Activated T-helper 1 cell treated with anti-CD3 and anti-CD28 coated beads, Interleukin-12 subunit alpha, Interleukin-12 subunit beta, Interleukin-2, Interleukin-4 antibody, amounts not matched to agents 30 ng/mL and 10 ng/mL and 1 ng/mL, durations not matched to agents 14 hours and 24 hours and 36 hours (primary cell): ENCODE measurements at places on chromosomes 3 and 15.

- peaks cover 5% of the 10 kb centered on the region for H3K4me1 ChIP-seq
- H3K36me3 ChIP-seq: no peaks in the 10 kb centered on the region
- no peak overlapping the region for H3K4me3 ChIP-seq
- no peak overlapping the region for H3K27ac ChIP-seq
- no peak for DNase-seq
- H3K27me3 ChIP-seq: no peaks in the 10 kb centered on the region
These were observed 35.2 kb downstream of the NCEH1 start for GRCh38 chr3:172675441-172676193.

GRCh38 chr3:165751637-165752036 is 85.6 kb downstream of the BCHE start:
- H3K36me3 ChIP-seq: no peaks in the 10 kb centered on the region
- no peak for DNase-seq
- H3K27ac ChIP-seq: no peak overlapping the region
- no peaks in the 10 kb centered on the region for H3K4me1 ChIP-seq
- no peaks in the 10 kb centered on the region for H3K27me3 ChIP-seq

GRCh38 chr15:71385457-71385856 is 270.2 kb downstream of the THSD4 start:
- no peaks in the 10 kb centered on the region for H3K36me3 ChIP-seq
- no peaks in the 10 kb centered on the region for H3K4me1 ChIP-seq
- no peak for DNase-seq

- no peaks in the 10 kb centered on the region for H3K4me1 ChIP-seq
- H3K36me3 ChIP-seq: no peaks in the 10 kb centered on the region
- no peak overlapping the region for H3K27ac ChIP-seq
- no peak for DNase-seq
These were observed 27.9 kb upstream of the PLCH1 start for GRCh38 chr3:155772801-155773200.

DNA sequence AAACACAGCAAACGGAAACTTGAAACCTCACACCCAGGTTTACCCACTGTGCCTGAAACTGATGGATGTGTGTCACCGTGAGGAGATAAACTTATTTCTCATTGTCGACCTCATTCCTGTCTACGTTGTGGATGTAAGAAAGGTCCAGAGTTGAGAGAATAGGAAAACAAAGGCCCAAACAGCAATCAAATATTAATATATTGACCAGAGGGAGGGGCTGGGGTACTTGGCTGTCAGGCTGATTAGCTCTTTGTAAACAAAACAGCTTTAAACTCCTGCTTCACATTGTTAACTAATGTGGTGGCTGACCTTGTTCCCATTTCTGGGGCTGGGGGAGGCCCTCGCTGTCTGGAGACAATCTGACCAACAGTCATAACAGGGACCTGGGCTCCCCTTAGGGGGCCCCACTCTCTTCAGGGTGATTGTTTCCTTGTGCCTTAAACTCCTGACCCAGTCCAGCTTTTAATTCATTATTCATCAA is 937.6 kb downstream of the MCTP2 start:
- no peaks in the 10 kb centered on the region for H3K4me1 ChIP-seq
- no peak for DNase-seq
- no peaks in the 10 kb centered on the region for H3K36me3 ChIP-seq
- no peak overlapping the region for H3K27ac ChIP-seq
- H3K27me3 ChIP-seq: peaks cover 4% of the 10 kb centered on the region

- no peak for DNase-seq
- no peak overlapping the region for H3K27ac ChIP-seq
- no peaks in the 10 kb centered on the region for H3K4me1 ChIP-seq
- no peak overlapping the region for H3K4me3 ChIP-seq
- H3K36me3 ChIP-seq: no peaks in the 10 kb centered on the region
These were observed 61.8 kb upstream of the PRR20G start for GRCh38 chr3:127349501-127350171.

DNA sequence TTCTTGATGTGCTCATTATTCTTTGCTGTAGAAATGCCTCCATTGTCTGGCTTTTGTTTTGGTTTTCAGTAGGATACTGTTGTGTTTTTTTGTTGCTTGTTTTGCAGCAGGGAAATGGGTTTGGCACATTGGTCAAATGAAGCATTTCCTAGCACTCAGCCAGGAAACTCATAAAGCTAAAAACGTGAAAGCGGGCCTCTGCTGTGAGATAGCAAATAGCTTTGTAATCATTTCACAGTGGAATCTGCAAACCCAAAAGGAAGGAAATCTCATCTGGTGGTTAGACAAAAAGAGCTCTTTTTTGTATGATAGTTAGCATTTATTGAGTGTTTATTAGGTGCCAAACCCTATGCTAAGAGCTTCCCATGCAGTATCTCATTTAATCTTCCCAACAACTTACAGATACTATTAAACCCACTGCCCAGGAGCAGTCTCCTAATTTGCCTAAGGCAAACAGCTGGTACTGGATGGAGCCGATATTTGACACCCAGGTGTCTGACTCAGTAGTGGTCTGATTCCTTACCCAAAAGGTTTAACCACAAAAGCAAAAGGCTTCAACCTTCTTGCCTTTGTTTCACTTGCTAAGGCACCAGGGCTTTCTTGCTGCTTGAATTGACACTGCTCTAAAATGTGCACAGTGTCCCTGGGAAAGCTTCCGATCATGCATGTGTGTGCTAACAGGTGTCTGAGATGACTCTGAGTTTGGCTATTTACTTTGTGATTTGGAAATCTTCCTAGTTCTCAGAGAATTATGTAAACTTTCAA is 527.9 kb upstream of the MDFIC2 start:
- H3K27ac ChIP-seq: no peak overlapping the region
- H3K4me1 ChIP-seq: peaks cover 15% of the 10 kb centered on the region
- no peak for DNase-seq
- peaks cover 7% of the 10 kb centered on the region for H3K27me3 ChIP-seq
- no peaks in the 10 kb centered on the region for H3K36me3 ChIP-seq

- no peak overlapping the region for H3K4me3 ChIP-seq
- H3K36me3 ChIP-seq: no peaks in the 10 kb centered on the region
- no peaks in the 10 kb centered on the region for H3K27me3 ChIP-seq
- H3K27ac ChIP-seq: no peak overlapping the region
These were observed 5.2 kb downstream of the PRSS50 start for GRCh38 chr3:46712191-46713049.

- H3K4me3 ChIP-seq: peak overlapping the region; percentile 50
- H3K36me3 ChIP-seq: peaks cover 8% of the 10 kb centered on the region
- no peak for DNase-seq
These were observed 7.0 kb downstream of the HDGFL3 start for GRCh38 chr15:83200589-83200988.

GRCh38 chr15:94596707-94597106 is 365.3 kb downstream of the MCTP2 start:
- no peak overlapping the region for H3K4me3 ChIP-seq
- peaks cover 5% of the 10 kb centered on the region for H3K4me1 ChIP-seq
- DNase-seq: no peak
- H3K27me3 ChIP-seq: peaks cover 76% of the 10 kb centered on the region
- H3K36me3 ChIP-seq: peaks cover 5% of the 10 kb centered on the region

- no peaks in the 10 kb centered on the region for H3K36me3 ChIP-seq
- no peak overlapping the region for H3K27ac ChIP-seq
- H3K27me3 ChIP-seq: peaks cover 6% of the 10 kb centered on the region
- H3K4me3 ChIP-seq: no peak overlapping the region
- DNase-seq: no peak
These were observed 37.4 kb upstream of the MRPL3 start for GRCh38 chr3:131540143-131540542.

DNA sequence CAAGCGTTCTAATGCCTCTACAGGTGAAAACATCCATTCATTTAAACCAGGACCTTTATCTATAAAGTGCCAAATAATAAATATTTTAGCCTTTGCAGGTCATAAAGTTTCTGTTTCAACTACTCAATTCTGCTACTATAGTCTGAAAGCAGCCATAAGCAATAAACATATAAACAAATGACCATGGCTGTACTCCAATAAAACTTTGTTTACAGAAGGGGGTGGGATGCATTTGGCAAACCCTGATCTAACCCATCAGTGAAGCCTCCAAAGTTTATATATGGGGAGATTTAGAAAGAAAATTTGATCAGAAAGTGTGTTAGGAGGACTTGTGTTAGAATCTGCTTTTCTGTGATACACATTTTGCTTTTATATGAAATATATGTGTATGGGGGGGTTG is 161.3 kb downstream of the ZBTB20 start:
- H3K4me3 ChIP-seq: no peak overlapping the region
- H3K36me3 ChIP-seq: no peaks in the 10 kb centered on the region
- H3K27ac ChIP-seq: no peak overlapping the region

DNA sequence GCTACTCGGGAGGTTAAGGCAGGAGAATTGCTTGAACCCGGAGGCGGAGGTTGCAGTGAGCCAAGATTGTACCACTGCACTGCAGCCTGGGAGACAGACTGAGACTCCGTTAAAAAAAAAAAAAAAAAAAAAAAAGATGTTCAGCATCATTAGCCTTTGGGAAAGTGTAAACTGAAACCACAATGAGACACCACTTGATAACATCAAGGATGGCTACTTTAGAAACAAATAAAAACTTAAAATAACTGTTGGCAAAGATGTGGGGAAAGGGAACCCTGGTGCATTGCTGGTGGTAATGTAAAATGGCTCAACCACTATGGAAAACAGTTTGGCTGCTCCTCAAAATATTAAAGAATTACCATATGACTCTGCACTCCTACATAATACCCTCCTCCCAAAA is 1.9 kb downstream of the LEO1 start:
- DNase-seq: no peak
- H3K27me3 ChIP-seq: peaks cover 1% of the 10 kb centered on the region
- peak overlapping the region; percentile 98 for H3K4me3 ChIP-seq
- no peak overlapping the region for H3K27ac ChIP-seq
- peaks cover 23% of the 10 kb centered on the region for H3K36me3 ChIP-seq

DNA sequence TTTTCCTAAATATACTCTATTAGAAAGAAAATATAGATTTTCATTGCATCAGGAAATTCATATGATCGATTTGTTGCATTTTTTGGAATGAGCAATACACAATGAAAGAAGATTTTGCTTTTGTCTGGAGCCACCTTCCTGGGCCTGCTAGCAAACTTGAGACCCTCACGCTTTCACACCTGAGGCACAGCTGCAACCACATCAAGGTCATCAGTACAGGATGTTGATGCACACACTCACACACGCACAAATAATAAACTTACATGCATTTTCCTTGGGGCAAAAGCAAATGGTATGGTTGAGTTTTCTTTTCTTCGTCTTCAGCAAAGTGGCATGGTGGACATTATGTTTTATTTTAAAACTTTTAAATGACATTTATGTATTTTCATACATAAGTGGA is 64.8 kb upstream of the SATB1 start:
- peak; percentile 8 for DNase-seq
- no peaks in the 10 kb centered on the region for H3K27me3 ChIP-seq
- H3K4me1 ChIP-seq: peaks cover 38% of the 10 kb centered on the region

DNA sequence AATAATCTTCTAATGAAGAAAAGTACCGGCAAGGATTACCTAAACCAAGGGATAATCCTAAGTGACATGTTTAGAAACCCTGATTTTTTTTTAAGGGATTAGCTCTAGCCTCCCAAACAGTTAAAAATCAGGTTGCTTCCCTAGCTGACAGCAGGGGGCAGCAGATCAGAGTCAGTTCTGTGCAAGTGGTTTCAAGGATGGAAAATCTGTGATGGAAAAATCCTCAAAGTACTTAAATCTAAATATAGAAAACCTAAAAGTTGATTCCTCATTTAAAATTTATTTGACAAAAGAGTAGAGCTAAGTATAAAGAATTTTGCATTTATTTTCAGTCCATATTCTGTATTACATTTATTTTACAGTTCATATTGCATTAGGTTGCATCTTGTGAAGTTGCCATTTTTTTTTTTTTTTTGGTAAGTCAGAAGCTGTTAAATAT is 107.6 kb downstream of the PEX5L start:
- no peaks in the 10 kb centered on the region for H3K36me3 ChIP-seq
- H3K27ac ChIP-seq: no peak overlapping the region
- no peaks in the 10 kb centered on the region for H3K4me1 ChIP-seq
- peaks cover 13% of the 10 kb centered on the region for H3K27me3 ChIP-seq

DNA sequence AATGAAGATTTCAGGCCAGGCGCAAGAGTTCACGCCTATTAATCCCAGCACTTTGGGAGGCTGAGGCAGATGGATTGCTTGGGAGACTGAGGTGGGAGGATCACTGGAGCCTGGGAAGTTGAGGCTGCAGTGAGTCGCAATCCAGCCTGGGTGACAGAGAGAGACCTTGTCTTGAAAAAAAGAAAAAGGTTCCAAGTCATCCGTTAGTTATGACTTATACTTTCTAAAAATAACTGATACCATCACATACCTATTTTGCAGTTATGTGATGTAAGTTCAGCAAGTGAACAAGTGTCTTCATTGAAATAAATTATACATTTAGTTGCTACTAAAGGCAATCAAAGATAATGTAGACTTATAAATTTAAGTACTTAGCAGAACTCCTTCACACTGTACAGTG is 22.1 kb downstream of the CLPX start:
- no peaks in the 10 kb centered on the region for H3K27me3 ChIP-seq
- no peak overlapping the region for H3K4me3 ChIP-seq
- peaks cover 3% of the 10 kb centered on the region for H3K36me3 ChIP-seq
- no peak overlapping the region for H3K27ac ChIP-seq
- no peak for DNase-seq

- no peak overlapping the region for H3K27ac ChIP-seq
- H3K4me3 ChIP-seq: no peak overlapping the region
- no peaks in the 10 kb centered on the region for H3K4me1 ChIP-seq
- no peaks in the 10 kb centered on the region for H3K36me3 ChIP-seq
- no peak for DNase-seq
These were observed 178.5 kb downstream of the APBA2 start for GRCh38 chr15:29064290-29064689.

GRCh38 chr15:57340682-57341259 is 35.5 kb upstream of the CGNL1 start:
- no peak overlapping the region for H3K4me3 ChIP-seq
- no peaks in the 10 kb centered on the region for H3K36me3 ChIP-seq
- no peaks in the 10 kb centered on the region for H3K4me1 ChIP-seq
- no peak for DNase-seq
- peaks cover 14% of the 10 kb centered on the region for H3K27me3 ChIP-seq
- H3K27ac ChIP-seq: no peak overlapping the region

DNA sequence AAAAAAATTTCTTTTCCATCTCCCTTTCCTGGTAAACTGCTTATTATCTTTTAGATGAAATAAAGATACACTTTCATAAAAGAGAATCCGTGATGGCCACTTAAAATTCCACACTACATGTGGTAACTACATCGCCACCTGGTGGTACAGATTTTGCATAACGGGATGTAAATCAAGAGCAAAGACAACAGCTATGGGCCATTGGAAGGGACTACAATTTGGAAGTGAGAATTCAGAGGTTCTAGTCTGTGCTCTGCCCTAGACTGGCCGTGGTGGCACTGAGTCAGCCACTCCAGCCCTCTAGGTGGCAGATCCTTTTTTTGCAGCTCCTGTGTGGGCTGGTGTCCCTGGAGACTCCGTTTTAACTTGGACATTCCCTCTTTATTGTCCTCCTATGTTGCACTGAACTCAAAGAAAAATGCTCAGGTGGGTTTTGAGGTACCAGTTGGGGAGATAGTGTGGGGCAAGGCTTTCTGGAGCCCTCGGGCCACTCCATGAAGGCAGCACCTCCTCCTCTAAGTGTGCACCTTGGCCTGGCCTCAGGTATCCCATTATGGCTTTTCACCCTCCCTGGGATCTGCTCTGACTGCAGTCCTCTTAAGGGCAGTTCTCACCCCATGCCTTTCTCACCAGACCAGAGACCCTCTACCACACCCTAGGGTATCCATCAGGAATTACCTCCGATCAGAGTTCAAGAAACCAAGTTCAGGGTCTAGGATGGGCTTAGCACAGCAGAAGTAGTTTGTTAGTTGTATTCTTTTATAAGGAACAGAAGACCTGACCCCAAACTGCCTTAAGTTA is 54.9 kb downstream of the SPSB4 start:
- no peaks in the 10 kb centered on the region for H3K36me3 ChIP-seq
- H3K27ac ChIP-seq: no peak overlapping the region
- DNase-seq: peak; percentile 42
- H3K4me3 ChIP-seq: no peak overlapping the region
- H3K4me1 ChIP-seq: no peaks in the 10 kb centered on the region

GRCh38 chr3:8113626-8114025 is 388.0 kb upstream of the LMCD1 start:
- H3K27ac ChIP-seq: no peak overlapping the region
- peaks cover 2% of the 10 kb centered on the region for H3K27me3 ChIP-seq
- H3K4me3 ChIP-seq: no peak overlapping the region
